Retinal pigment epithelial cell (primary cell): ENCODE measurements at places on chromosomes 5 and 9.

GRCh38 chr9:35267710-35268109, 105.9 kb downstream of the UNC13B start:
- peak; percentile 20 for DNase-seq

DNA sequence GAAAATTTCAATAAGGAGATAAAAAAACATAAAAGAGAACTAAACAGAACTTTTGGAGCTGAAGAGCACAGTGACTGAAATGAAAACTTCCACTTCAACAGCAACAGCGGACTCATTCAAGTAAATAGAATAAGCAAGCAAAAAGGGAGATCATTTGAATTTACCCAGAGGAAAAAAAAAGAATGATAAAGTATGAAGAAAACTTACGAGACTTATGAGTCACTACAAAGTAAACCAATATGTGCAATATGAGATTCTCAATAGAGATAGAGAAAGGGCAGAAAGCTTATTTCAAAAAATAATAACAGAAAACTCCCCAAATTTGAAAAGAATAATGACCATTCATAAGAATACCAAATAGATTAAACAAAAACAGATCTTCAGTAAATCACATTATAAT, 1605.7 kb upstream of the CDH6 start:
- DNase-seq: no peak

DNA sequence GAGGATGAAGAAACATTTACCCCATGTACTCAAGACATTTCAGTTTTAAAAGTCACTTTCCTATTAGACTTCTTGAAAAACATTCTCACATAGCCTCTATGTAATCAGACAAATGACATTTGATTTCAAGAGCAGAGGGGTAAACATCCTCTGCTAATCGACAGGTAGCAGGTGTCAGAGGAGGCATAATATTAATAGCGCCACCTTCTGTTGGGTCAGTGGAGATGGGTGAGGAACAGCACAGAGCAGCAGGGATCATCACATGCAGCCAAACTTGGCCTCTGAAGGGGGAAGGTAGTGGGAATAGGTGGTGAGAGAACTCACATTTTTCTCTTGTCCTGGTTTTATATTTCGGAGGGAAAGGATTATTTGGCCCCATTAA, 3.3 kb upstream of the LSM11 start:
- no peak for DNase-seq

- DNase-seq: no peak
Measured at GRCh38 chr5:133446440-133446839, 165.9 kb downstream of the FSTL4 start.

DNA sequence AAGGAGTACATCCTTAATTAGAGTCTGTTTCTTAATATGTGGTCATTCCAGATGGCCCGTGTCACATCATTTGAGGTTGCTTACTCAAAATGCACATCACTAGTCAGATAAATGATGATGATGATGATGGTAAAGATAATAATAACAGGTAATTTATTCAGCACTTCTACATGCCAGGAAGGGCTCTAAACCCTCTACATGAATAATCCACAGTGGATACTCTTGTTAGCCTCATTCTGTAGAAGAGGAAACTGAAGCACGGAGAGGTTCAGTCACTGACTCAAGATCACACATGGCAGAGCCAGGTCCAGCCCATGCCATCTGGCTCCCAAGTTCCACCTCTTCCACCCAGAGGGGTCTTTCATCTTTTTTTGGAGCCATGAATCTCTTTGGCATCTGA, 11.7 kb downstream of the SH3PXD2B start:
- DNase-seq: no peak

DNA sequence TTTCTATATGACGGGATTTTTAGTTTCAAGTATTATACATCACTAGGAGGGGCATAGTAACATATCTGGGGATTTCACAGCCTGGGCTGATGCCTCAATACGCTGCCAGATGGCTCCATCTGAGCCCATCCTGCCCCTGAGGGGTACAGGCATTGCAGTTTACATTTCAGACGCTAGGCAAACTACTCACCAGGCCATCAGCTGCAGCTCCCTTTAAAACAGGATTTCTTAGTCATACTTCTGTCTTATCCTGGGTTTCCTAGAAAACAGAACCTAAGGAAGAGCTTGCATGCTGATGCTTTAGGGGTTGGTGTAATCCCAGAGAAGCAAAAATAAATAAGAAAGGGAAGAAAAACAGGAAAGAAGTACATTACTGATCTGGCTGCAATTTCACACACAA, 372.8 kb upstream of the PIK3R1 start:
- no peak for DNase-seq

- no peak for DNase-seq
Measured at GRCh38 chr5:164296603-164297080, 791.2 kb downstream of the MAT2B start.

DNA sequence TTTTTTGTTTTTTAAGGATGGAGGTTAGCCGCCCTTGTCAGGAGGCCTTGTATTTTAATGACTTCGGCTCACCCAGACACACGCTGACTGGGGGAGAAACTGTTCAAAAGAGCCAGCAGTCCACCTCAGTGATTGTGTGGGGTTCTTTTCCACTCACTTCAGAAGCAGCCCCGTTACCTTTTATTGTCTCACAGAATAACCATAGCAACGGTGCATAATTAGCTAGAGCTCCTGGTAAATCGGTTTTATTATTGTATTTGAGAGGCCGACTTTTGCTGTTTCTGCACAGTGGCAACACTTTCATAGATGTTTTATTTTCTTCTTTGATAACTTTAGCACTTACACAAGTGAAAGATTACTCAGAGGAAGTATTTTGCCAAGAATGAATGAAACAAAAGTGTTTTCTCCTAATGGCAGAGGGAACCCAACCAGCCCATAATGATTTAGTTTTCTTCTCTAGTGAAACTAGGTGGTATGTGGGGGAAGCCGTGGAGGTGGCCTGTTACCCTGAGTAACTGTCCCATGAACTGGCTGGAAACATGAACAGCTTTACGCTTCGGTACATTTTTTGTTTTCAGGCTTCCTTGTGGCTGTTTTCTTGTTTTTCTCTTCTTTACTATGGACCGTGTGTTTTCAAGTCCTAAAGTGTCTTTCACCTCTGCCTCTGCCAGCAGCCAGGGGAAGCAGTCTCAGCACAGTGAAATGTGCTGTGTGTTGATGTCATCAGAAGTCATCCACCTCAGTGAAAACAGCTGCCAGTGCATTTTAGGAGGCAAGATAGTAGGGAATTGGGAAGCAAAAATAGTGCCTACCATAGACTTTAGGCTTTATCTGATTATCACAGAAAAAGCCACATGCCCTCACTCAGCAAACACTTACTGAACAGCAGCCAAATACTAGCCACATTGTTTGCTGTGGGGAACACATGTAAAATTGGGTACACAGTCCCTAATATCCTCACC, 414.7 kb downstream of the KDM4C start:
- DNase-seq: no peak

GRCh38 chr5:144467792-144468191, 297.1 kb downstream of the KCTD16 start:
- peak; percentile 46 for DNase-seq

- peak; percentile 48 for DNase-seq
Measured at GRCh38 chr5:149731617-149732323, 1.7 kb downstream of the PPARGC1B start.

DNA sequence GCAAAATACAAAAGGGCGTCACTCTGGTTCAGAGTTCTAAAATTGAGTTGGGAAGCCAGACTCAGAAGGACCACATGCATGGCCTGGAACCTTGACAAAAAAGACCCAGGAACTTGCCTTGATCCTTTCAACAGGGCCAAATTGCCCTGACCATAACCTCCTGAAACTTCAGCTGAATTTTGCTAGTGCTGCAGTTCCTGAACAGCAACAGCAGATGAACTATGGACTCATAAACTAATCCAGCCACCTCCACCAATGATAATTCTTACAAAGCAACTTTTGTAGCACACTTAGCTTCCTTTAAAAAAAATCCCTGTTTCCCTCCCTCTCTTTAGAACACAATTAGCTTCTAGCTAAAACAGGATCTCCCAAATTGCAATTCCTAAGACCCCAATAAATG, 155.9 kb downstream of the MAT2B start:
- no peak for DNase-seq

GRCh38 chr9:136640171-136641111, 22.3 kb upstream of the EGFL7 start:
- DNase-seq: no peak

DNA sequence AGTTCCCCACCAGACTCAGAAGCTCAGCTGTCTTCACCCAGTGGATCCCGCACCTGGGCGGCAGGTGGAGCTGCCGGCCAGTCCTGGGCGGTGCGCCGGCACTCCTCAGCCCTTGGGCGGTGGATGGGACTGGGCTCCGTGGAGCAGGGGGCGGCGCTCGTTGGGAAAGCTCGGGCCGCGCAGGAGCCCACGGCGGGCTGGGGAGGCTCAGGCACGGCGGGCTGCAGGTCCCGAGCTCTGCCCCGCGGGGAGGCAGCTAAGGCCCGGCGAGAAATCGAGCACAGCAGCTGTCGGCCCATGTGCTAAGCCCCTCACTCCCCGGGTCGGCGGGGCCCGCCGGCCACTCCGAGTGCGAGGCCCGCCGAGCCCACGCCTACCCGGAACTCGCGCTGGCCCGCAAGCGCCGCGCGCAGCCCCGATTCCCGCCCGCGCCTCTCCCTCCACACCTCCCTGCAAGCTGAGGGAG, 560.0 kb downstream of the BRINP1 start:
- no peak for DNase-seq

DNA sequence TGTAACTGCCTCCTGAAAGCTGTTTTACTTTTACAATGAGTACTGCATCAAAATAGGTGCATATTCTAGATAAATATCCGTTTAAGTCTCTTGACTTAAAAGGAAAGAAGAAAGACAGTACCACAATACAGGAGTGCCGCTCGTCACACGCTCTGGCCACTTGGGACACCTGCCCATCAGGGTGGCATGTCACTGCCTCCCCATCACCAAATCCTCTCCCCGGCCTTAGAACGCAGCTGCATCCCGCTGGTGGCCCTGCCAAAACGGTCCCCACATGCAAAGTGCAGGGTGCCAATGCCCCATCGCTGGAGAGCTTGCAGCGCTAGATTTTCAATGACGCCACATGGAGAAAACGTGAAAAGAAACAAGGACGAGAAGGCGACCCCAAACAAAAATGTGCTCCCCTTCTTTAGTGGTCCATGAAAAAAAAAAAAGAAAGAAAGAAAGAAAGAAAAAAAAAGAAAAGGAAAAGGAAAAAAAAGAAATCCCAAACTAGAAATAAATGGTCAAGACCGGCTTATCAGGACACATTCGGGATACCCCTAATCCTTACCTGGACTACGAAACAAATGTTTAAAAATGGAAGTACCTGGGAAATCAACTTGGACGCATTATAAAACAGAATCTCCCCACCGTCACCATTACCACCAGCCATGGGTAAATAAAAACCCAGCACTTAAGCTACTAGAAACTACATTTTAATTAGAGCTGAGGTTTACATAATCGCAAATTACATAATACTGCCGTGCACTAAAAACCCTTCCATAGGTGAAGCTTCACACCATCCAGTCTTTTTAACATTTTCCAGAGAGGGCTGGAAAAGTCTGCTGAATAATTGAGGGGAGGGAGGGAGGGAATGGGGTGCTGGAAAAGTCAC, 1.0 kb downstream of the ANKH start:
- no peak for DNase-seq

DNA sequence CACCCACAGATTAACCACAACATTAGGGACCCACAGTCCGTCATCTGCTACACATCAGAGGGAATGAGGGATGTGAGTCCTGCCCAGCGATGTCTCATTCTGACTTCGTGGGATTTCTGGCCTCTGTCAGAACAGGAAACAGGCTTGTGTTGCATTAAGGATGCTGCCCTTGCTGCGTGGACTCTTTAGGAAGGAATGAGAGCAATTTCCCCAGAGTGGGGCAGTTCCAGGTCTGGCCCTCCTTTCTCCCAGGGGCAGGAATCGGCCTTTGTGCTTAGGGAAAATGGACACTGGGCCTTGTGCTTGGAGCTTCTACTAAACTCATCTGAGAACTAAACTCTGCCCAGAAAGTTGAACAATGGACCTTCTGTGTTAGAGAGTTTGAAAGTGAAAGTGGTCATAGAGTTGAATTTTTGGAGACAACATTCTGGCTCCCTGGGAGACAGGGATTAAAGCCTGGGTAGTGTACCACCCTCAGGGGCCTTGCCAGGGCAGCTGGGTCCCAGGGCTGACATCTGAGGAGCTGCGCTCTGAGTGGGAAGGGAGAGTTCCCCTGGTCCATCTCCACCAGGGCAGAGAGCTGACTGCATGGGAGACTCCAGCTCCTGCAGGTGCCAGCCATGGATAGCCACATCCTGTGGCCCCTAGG, 37.8 kb upstream of the S1PR3 start:
- DNase-seq: no peak

GRCh38 chr5:98961665-98962344, 33.0 kb upstream of the CHD1 start:
- no peak for DNase-seq

- no peak for DNase-seq
Measured at GRCh38 chr5:58912116-58912515, 329.2 kb downstream of the RAB3C start.

GRCh38 chr9:107177857-107178256, 105.2 kb upstream of the RAD23B start:
- no peak for DNase-seq

- DNase-seq: no peak
Measured at GRCh38 chr5:234450-234849, 16.3 kb downstream of the SDHA start.

- DNase-seq: no peak
Measured at GRCh38 chr5:68529581-68529980, 314.0 kb downstream of the PIK3R1 start.

DNA sequence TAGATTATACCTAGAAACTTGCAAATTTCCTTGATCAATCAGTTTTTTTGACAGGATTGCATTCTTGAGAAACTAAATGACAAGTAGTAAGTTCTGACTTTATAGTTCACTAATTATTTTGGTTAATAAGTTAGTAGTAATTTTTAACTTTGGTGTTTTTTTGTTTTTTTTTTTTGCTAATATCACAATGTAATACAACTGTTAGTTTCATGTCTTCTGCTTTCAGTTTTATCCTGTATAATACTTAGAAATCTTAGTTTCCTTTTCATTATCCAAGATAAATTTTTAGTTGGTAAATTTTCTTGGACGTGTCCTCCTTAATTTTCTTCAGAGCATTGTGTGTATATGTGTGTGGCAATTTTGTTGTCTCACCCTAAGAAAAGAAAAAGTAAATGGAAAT, 57.8 kb downstream of the CWC27 start:
- DNase-seq: no peak

DNA sequence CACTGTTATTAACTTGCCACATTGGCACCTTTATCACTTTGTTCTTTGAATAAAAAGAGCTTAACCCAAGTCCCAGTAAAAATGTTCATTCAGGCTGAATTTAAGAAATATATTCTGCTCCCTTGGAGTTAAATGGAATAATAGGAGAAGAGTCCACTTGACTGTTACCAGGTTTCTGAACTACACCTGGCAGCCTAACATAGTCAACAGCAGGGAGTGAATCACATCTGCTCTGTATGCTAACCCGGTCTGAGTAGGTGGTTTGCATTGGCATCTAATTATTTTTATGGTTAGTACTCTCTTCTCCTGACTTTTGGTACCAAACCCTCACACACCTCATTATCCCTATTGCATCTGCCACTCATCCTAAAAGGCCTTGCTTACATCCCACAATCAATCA, 86.7 kb downstream of the STK32A start:
- DNase-seq: no peak

GRCh38 chr5:174426388-174426787, 298.0 kb upstream of the MSX2 start:
- no peak for DNase-seq

- no peak for DNase-seq
Measured at GRCh38 chr9:120242116-120242811, 337.7 kb downstream of the CDK5RAP2 start.

- DNase-seq: no peak
Measured at GRCh38 chr5:154038261-154038706, 426 bp downstream of the FAM114A2 start.
